LHCN-M2 (cell line): ENCODE measurements at places on chromosomes 7 and 10. TPM values are rescaled to one million over a fixed set of nuclear protein-coding genes. Genes with fewer than 3 reads are reported as not detected.

AGAP5 gene
- total RNA-seq = 1.0 and 2.5 TPM in 2 replicates

DNA sequence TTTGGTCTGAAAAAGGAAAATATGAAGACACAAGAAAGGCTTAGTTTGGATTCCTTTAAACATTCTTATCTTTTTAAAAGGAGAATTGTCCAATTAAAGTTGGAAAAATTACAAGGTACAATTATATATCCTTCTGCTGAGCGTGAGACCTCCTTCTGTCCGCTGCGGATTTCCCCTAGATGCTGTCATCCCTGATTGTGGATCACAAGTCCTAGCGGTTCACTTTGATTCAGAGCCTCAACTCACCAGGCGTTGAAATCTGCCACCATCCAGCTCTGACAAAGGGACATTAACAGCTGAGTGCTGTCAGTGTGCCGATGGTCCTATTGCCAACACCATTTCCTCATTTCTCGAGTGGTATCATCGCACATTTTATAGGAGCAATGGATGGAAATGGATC lies 73.1 kb upstream of the PTER start:
- no peak for DNase-seq

DNA sequence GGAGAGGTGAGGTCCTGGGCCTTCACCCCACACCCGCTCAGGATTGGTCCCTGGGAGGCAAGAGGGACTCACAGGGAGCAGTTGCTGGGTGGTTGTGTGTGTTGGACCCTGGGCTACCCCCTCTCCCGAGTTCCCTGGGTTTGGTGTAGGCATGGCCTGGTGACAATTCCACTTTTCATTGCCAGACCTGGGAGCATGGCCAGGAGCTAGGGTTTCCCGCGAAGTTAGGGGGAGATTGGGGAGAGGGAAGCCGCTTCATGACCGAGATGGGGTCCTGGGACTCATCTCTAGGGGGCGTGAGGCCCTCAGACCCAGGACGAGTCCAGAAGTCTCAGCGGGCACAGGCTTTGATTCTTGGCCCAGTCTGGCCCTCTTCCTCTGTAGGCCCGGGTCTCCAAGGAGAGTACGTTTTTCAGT lies 606 bp downstream of the PALD1 start:
- no peak for DNase-seq

ACADSB gene
- 8.4 and 9.2 TPM in 2 replicates for total RNA-seq

DNA sequence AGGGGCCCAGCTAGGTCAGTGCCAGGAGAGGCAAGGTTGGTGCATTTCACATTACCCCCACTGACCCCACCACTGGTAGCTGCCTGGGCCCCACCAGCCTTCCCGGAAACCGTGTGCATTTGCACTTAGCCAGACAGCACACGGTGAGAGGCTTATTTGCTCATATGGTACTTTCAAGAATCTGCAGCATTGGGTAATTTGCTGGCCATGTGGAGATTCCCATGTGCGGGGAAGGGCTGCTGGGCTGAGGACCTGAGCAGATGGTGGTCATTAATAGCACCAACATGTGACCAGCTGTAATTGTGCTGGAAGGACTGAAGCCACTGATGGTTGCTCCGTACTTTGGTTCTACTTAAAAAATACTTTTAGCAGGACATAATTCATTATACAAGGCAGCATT lies 323.8 kb downstream of the DPP6 start:
- no peak for DNase-seq

CALHM3 gene
- total RNA-seq = not detected in 2 replicates

GRCh38 chr7:50334341-50334994 lies 30.0 kb downstream of the IKZF1 start:
- no peak for DNase-seq

GHRHR gene
- not detected in 2 replicates for total RNA-seq

GRCh38 chr7:525740-526139 lies 6.1 kb upstream of the PDGFA start:
- DNase-seq = peak; percentile 67

CPVL gene
- 0.06 and 0.19 TPM in 2 replicates for total RNA-seq

GAD2 gene
- not detected in 2 replicates for total RNA-seq

DNA sequence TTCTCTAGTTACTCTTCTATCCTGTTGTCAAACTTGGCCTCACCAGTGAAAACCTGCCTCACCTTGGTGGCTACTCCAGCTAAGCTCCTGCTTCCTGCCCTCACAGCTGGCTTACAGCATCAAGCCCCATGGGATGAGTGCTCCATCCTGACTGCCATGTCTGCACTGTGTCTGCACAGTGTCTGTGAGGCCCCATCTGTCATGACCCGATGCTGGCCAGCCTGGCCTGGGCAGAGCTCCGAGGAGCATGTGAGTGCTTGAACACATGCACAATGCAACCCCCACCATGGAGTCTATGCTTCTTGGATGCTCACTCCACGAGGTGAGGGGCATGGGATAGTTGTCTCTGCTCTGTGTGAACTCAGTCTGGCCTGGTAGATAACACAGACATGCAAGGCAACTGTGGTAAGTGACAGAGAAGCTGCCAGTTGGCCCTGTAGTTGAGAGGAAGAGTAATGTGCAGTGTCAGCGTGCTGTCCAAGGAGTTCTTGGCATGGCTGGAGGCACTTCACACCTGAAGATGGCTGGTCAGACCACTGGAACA lies 207.1 kb upstream of the ZNF32 start:
- DNase-seq = no peak

DNA sequence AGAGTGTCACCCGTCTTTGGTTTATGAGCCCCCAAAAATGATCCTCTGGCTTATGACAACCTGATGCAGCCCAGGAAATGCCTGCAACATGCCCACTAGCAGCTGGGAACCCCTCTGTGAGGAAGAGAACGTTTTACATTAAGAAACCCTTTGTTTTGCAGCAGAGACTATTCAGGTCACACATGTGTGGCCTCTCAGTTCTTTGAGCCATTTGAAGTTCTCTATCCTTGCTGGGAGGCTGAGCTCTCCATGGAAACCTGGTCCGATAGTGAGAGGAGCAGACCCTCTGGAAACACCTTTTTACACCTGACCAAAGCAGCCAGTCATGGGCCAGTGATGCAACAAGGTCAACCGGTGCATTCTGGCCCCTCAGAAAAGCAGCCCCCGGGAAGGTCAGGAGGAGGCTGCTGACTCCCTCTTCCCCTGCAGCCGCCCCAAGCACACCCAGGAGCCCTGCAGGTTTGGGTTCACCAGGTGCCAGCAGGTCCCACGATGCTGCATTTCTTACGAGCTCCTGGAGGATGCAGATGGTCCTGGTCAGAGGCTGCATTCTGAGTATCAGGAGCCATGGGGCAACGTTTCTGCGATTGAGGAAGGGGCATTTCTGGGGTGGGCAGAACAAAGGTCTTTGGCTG lies 134.3 kb downstream of the ZMYND11 start:
- no peak for DNase-seq

- peak; percentile 74 for DNase-seq
Observed at GRCh38 chr7:143384661-143385631, 3.8 kb downstream of the ZYX start.

GRCh38 chr7:116307253-116307652 lies 96.9 kb downstream of the TES start:
- no peak for DNase-seq

SLC18A3 gene
- not detected in 2 replicates for total RNA-seq

- no peak for DNase-seq
Observed at GRCh38 chr7:8111282-8111960, 142.8 kb downstream of the GLCCI1 start.

TLX1 gene
- not detected in 2 replicates for total RNA-seq

LANCL2 gene
- total RNA-seq = 22.8 and 23.9 TPM in 2 replicates
